ENCODE measurements at places on chromosomes 16 and 17.

- DNase-seq: no peak
Measured at GRCh38 chr17:81680150-81680549, 3.4 kb downstream of the ARL16 start.

- DNase-seq: no peak
Measured at GRCh38 chr17:8393470-8394231, 4.0 kb downstream of the RNF222 start.

DNA sequence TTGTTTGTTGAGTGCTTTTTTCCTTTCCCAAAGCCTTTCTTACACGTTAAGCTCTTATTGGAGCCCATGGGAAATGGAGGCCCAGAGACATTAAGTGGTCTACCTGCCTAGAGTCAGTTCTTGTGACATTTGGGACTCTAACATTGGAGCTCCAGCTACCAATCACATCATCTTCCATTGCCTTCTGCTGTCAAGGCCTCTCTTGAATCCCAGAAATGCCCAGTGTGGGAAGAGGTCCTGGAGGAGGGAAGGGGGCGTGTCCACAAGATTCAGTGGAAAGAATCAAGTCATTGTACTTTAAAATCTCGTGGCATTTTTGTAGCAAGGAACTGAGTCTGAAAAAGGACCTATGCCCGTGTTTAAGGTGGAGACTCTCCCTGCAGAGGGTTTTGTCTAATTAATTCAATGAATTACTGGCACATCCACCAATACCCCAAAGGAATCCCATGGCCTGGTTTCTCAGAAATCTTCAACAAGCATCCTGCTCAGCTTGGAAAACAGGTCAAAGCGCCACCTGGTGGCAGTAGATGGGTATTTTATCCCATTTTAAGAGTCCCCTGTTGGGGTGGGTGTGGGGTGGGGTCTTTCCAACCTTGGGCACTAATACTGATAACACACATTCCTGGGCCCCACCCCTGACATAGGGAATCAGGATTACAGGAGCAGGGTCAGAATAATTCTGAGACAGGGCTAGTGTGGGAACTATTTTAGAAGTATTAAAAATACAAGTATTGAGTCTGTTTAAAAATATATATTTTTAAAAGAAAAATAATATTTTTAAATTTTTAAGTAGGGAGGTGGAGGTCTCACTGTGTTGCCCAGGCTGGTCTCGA is 24.6 kb downstream of the GPT2 start:
- peak; percentile 79 for DNase-seq

GRCh38 chr16:1070084-1070863 is 2.3 kb upstream of the SSTR5 start:
- DNase-seq: no peak

GRCh38 chr17:18967916-18968315 is 16.0 kb downstream of the SLC5A10 start:
- DNase-seq: peak; percentile 53

DNA sequence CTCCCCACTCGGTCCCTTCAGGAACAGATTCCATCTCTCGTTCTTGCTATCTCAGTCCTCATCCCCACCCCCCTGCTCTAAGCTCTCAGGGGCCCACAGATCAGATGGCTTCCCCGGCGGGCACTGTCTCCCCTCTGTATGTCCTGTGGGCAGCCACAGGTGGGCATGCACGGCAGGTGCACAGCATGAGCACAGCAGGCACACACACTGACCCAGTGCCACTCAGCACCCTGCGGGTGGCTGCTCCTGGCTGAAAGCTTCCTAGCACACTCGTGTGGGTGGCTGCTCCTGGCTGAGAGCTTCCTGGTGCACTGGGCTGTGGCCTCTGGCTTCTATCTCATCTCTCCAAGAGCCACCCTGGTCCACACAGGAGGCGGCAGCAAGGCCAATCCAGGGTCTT is 44.5 kb upstream of the SMIM36 start:
- DNase-seq: no peak

DNA sequence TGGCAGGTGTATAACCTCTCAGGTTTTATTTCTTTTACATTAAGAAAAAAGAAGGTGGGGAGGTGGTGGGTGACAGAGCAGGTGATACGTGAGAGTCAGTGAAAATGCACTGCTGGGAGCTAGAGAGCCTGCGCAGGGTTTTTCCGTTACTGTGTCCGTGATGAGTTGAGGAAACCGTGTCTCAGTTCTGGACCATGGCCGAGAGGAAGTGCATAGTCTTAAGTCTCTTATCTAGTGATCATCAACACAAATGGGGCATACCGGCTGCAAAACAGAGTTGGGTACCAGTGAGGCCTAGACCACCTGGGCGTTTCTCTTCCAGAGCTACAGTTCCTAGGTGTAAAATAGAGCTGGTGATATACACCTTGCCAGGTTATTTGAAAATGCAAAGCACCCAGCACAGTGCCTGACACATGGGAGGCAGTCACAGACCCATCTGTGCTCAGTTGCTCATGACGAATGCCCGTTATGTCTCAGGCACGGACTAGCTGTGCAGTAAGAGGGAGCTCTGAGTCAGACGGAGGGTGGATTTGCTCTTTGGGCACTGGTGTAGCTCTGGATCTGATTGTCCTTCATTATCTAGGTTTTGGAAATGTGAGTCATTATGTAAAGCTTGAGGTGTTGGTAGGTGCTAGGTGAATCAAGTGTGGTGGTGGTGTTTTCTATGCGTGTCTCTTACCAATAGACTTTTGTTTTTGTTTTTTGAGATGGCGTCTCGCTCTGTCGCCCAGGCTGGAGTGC is 60.9 kb downstream of the RPTOR start:
- DNase-seq: peak; percentile 60

DNA sequence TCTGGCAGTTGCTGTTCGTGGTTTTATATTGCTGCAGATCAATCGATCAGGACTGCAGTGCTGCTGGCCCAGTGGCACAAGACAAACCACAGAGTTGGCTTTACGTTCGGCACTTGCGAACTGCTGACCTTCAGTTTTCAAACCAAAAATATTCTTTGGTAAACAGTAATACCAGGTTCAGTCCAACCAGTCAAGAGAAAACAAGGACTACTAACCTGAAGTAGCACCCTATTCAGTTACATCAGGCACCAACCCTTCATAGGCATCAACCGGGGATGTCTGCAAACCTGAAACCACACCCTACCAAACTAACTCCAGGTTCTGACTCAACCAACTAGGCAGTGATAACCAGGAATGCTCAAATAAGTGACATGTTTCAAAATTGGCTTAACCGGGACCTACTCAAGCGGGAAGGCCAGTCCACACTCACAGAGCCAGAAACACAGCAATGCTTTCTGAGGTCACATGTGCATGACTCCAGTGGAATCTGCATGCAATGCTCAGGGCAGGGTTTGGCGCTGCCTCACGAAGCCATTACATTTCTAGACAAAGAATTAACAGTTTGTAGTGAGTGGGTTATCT is 91.1 kb downstream of the SMG6 start:
- DNase-seq: no peak

- no peak for DNase-seq
Measured at GRCh38 chr17:77106874-77107358, 33.9 kb upstream of the SEC14L1 start.

DNA sequence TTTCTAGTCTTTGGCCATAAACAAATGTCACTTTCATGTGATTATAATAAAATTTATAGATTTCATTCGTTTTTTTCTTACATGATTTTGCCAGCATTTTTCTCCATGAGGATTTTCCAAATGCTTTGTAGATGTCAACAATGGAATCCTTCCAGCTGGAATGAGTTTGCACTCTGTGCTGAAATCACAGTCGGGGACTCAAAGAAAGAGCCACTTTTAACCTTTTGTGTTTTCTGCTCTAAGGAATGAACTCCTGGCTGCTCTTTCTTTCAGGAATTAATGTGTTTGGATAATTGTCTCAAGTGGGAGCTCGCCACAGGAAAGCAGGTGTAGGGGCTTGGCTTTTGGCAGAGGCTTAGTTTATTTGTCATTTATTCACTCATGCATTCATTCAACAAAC is 372.3 kb upstream of the SALL1 start:
- no peak for DNase-seq

DNA sequence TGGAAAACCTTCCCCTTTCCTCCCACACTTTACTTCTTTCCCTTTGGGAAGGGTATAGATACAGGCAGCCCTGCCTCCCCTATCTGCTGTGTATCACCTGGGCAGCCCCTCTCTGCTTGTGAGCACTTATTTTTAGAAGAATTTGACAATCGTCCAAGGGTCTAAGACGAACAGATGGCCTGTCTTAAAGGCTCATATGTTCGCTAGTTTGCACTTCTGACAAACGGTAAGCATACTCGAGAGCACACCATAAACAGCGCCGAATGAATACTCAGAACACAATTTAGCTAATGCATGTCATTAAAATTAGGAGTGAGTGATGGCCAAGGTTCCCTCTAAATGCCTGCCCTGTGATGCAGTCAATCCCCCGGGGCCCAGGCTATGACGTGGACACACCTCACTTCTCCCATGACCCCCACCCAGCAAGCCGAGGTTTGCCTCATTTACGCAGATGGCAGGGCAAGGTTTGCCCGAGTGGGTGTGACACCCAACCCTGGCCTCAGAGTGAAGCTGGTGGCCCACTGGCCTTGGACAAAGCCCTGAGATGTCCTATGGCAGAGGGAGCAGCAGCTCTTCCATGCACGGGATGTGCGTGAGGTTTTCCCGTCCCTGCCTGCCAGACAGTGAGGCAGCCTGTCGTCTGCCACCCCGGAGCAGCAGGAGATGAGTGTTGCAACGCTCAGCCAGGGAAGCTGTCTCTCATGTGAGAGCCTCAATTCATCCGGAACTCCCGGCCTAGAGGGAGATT is 125.2 kb downstream of the C16orf78 start:
- no peak for DNase-seq

DNA sequence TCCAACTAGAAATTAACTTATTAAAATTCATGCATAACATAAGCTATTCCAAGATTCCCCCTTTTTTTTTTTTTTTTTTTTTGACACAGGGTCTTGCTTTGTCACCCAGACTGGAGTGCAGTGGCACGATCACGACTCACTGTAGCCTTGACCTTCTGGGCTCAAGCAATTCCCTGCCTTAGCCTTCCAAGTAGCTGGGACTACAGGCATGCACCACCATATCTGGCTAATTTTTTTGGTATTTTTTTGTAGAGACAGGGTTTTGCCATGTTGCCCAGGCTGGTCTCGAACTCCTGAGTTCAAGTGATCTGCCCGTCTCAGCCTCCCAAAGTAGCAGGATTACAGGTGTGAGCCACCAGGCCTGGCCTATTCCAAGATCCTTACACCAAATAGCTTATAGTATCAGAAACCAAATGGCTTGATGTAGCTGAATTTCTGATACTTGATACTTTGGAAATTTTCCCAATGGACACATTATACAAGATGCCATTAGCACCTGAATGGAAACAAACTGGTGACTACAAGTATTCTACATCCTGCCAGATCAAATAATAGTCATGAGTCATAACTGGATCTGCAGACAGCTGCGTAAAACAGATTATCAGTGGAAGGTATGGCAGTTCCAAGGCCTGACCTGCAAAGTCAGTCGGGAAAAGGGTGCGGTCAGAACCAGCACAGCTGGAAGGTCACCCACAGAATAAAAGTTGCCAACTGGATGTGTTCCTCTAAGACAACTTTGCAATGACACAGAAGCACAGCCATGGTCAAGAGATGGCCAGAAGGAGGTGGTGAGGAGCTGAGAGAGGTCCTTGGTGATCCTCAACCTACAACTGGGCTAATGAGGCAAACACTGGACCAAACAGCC is 14.5 kb downstream of the TUBG1 start:
- peak; percentile 23 for DNase-seq

- DNase-seq: no peak
Measured at GRCh38 chr17:57235124-57235523, 21.2 kb upstream of the MSI2 start.

GRCh38 chr16:75272097-75272551 is 20.7 kb upstream of the BCAR1 start:
- no peak for DNase-seq
